ENCODE measurements at places on chromosomes 2 and 18. TPM values are rescaled to one million over a fixed set of nuclear protein-coding genes. Genes with fewer than 3 reads are reported as not detected.

MC5R gene
- polyA plus RNA-seq, result not detected

SGO2 gene
- polyA plus RNA-seq, result 3.5 TPM

KIF1A gene
- polyA plus RNA-seq, result not detected

BCL2 gene
- polyA plus RNA-seq, result 36.2 TPM

LYPD1 gene
- polyA plus RNA-seq, result not detected

ALK gene
- not detected for polyA plus RNA-seq

SH2D6 gene
- not detected for polyA plus RNA-seq

LOXHD1 gene
- not detected for polyA plus RNA-seq

OTOS gene
- not detected for polyA plus RNA-seq

NRBP1 gene
- 69.2 TPM for polyA plus RNA-seq

CXCR1 gene
- polyA plus RNA-seq, result 0.35 TPM

ATG4B gene
- polyA plus RNA-seq, result 59.3 TPM

ANKRD23 gene
- 1.3 TPM for polyA plus RNA-seq

NUP35 gene
- 6.0 TPM for polyA plus RNA-seq

TNS1 gene
- polyA plus RNA-seq, result not detected

ANKRD62 gene
- not detected for polyA plus RNA-seq

C2orf80 gene
- polyA plus RNA-seq, result not detected

AQP4 gene
- polyA plus RNA-seq, result not detected

BMP10 gene
- not detected for polyA plus RNA-seq

TRIM54 gene
- polyA plus RNA-seq, result not detected

Measured in IgD-negative memory B cell (primary cell).